ENCODE measurements at places on chromosomes 5 and 9.

DNA sequence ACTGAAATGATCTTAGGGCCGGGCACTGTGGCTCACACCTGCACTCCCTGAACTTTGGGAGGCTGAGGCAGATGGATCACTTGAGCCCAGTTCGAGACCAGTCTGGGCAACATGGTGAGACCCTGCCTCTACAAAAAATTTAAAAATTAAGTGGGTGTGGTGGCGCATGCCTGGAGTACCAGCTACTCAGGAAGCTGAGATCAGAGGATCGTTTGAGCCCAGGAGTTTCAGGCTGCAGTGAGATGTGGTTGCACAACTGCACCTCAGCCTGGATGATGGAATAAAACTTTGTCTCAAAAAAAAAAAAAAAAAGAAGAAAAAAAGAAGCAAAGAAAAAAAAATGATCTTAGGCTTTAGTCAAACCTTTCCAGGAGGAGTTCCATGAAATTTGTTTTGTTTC, 41.8 kb downstream of the MEF2C start:
- no peak for DNase-seq

DNA sequence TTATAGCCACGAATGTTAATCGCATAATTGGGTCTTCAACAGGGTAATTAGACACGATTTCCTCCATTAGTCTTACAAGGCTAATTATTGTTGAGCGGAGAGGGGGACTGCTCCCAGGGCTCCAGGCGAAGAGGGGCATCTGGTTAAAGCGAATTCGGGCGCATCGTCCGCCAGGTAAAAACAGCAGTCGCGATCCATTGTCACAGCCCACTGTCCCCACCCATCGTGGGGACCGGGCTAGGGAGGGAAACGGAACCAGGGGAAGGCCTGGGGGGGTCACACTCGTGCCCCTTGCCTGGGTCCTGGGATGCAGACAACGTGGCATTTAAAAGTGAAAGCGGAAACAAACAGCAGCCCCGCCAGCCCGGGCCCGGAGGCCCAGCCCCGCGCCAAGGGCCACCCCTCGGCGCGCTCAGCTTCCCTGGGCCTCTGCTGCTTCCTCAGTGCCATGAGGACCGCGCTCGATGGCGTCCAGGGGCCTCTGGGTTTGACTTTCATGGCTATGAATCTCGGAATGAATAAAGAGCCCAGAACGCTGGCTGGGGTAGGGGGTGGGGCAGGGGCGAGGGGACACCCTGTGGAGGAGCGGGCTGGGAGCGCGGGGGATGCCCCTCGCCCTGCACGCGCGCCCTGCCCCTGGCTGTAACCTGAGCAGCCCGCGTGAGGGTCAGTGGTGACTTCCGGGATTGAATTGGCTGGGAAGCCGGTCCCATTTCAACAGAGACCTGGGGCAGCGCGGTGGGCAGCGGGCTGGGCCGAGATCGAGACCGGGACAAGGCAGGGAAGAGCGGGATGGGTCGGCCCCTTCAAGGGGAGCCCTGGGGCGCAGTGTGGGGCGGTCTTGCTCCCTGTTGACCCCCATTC, 99.9 kb downstream of the GTF3C4 start:
- no peak for DNase-seq

DNA sequence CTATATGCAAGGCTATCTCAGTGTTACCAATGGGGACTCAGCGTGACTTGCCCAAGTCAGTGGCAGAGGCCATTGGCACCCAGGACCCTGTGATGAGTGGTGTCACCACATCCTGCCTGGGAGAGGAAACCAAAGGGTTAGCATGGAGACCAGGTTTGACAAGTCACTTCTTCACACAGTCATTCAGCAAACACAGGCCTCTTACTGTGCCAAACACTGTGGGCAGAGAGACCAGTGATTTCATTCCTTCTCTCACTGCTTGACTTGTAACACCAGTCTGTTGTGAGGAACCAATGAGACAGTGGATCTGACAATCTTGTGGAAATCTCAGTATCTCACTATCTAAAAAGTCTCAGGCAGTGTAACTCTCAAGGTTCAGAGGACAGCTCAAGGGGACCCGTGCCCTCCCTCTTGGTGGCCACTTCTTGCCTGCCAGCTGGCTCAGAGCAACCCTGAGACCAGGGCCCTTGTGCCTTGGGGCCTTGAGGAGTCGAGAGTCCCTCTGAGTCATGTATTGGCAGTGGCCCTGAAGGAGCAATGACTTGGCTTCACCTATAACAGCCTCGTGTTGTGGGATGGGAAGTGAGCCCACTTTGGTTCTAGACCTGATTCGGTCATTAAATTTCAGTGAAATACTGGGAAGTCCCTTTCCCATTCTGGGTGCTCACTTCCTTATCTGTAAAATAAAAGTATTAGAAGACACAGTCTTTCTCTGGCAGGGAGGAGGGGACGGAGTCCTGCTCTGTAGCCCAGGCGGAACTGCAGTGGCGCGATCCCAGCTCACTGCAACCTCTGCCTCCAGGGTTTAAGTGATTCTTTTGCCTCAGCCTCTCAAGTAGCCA, 1.6 kb downstream of the FABP6 start:
- DNase-seq: no peak

- DNase-seq: no peak
Observed at GRCh38 chr9:108687006-108687987, 168.5 kb downstream of the ACTL7B start.

DNA sequence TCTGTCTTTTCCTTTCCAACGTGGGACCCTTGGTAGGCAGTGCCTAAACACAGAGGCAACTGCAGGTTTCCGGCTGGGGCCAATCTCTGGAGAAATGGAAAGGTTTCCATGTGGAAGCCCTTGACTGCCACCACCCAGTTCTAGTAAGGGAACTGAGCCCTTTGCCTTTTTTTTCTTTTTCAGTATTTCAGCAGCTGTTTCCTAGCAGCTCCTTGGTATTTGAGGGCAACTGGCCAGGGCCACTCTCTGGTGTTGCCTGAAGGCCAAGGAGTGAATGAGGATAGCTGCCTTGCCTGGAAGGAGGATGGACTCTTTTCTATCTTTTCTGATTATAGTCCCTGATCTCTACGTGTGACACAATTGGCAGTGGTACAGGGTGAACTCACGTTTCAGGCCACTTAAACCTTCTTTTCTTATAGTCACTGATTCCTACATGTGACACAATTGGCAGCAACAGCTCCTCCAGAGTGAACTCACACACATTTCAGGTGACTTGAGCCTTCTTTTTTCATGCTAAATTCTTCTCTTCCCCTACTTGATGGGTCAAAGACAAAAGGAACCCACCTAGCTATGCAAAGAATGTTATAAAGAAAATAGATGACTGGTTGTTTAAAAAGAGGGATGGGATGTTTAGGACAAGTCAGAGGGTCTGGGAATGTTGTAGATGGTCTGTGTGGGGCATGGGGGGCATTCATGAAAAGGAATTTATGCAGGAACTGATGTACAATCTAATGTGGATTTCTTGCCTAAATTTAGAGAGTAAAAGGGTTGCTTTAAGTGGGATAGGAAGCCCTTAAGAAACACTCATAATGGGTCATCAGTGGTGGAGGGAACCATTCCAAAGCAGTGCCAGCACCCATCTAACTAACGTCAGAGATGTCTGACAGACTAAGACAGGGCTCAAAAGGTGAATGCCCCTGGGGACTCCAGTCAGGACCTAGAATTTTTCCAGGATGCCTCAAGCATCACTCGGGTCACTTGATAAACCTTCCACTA, 190.1 kb downstream of the TMEM232 start:
- no peak for DNase-seq

DNA sequence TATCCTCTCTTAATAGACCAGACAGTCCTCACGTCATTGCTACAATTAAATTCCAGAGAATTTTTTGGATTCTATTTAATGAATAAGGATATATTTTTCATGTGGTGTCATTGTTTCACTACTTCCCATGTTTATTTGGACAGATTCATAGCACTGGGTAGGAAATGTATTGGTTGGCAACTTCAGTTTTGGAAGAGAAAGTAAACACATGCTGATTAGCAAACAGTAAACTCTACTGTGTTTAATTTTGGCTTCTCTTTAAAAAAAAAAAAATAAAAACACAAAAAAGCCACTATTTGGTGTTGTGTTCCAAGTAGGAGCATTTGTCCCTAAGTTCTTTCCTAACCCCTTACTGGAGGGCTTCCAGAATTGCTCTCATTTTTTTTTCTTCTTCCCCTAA, 77.3 kb downstream of the NFIB start:
- DNase-seq: no peak

Data from BJ (cell line).